ENCODE measurements at places on chromosomes 12 and 14.

- DNase-seq: peak; percentile 100
Observed at GRCh38 chr14:106308839-106309389, 782.5 kb downstream of the TMEM121 start.

DNA sequence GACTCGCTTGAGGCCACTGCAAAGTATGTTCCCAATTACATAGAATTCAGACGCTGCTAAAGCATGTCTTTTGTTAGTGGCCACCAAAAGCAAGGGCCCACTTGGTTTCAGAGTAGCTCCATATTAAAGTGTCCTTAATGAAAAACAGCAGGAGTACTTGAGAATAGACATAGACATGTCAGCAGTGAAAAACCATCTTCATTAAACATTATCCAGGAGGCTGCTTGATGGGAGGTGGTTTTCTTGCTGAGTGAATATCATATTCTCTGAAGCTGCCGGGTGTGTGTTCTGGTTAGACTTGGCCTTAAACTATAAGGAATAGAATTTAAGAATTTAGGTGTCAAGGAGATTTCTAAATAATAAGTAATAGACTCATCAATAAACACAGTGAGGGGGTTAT, 79.5 kb upstream of the CCDC198 start:
- no peak for DNase-seq

GRCh38 chr12:109542876-109543275, 30.4 kb downstream of the MMAB start:
- no peak for DNase-seq

DNA sequence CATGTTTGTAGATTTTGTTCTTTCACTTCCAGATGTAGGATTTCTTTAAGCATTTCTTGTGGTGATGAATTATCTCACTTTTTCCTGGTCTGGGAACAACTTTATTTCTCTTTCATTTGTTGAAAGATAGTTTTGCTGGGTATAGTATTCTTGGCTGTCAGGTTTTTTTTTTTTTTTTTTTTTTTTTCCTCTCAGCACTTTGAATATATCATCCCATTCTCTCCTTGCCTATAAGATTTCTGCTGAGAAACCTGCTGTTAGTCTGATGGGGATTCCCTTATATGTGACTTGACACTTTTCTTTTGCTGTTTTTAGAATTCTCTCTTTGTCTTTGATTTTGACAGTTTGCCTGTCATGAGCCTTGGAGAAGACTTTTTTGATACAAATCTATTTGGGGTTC, 30.5 kb downstream of the SMCO2 start:
- no peak for DNase-seq

DNA sequence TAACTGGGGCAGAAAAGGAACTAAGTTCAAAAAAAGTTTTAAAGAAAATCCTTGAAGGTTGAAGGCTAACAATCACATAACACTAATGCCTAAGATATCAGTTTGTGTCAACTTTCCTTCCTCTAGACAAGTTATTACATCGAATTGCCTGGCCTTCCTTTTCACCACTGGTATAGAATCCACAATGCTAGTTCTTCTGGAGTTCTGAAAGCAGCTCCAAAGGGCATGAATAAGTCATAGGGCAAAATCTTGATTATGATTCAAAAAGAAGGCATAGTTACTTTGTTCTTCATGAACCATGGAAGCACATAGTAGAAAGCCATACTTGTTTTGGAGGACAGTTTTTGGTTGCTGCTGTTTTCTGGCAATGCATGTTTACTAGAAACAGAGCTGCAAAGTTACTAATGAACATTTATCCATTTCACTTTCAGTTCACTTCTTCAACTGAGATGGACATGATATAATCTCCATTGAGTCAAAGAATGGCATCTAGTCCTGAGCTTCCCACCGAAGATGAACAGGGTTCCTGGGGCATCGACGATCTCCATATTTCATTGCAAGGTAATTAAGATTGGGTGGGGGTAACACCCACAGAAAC, 56.0 kb downstream of the SYNE2 start:
- DNase-seq: no peak

DNA sequence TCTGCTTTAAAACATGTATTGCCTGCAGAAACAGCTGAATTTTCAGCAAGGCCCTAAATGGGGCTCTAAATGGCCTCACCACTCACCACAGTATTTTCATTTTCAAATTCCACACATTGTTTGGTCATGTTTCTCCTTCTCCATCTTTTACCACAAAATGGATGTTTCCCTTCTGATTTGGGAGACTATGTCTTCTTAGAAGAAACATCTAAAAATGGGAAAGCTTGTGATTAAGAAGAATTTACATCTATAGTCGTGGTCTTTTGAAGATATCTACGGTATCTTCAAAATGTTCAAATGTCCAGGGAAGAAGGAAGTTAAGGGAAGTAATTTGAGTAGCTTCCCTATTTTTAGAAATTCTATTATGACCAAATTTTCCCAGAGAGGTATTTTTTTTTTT, 20.7 kb upstream of the TUBA1C start:
- no peak for DNase-seq

- DNase-seq: no peak
Observed at GRCh38 chr14:65769151-65769550, 356.6 kb downstream of the FUT8 start.

- no peak for DNase-seq
Observed at GRCh38 chr12:86730233-86730632, 474.0 kb upstream of the MGAT4C start.

- DNase-seq: no peak
Observed at GRCh38 chr14:60274448-60274847, 25.4 kb downstream of the PPM1A start.

DNA sequence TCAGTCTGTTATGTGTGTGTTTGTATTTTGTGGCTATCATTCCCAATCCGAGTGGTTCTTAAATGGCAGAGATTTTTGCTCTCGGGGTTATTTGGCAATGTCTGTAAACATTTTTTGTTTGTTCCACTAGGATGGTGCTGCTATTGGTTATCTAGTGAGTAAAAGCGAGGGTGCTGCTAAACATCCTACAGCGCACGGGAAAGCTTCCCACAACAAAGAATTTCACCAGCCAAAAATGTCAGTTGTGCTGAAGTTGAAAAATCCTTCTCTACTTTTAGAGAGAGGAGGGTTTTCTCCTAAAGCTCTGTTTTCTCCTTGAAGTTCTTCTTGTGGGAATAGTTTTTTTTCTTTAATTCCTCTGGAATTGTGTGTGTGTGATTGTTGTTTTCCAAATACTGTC, 2.4 kb downstream of the EXD2 start:
- DNase-seq: no peak

DNA sequence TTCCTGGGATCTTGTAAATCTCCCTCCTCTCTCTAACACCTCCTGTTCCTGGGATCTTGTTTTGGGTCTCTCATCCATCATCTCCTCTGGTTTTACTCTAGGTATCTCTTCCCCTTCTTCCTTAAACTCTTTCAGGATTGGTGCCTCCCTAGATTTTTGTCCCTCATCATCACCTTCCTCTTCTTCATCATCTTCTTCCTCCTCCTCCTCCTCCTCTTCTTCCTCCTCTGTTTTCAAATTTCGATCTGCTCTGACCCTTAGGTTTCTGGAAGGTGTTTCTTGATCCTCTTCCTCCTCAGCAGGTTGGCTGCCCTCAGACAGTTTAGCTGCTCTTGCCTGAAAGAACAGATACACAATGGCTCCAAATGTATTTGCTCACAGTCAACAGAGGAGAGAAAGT, 14.5 kb downstream of the ACIN1 start:
- no peak for DNase-seq

DNA sequence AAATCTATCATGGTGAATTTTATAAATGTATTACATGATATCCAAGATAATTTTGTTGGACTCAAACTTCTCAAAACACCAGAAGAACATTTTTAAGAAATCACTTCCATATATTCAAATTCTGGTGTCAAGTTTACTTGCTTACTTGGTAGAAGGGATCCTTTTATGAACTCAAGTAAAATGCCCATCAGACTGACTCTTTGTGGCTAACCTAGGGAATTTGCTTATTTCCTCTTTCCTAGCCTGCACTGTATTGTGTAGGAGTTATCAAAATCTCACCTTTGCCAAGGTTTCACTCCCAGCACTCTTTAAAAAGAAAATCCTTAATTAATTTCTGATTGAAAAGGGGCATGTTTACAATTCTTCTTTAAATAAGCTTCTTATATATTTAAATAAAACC, 196.5 kb downstream of the DUSP6 start:
- no peak for DNase-seq

DNA sequence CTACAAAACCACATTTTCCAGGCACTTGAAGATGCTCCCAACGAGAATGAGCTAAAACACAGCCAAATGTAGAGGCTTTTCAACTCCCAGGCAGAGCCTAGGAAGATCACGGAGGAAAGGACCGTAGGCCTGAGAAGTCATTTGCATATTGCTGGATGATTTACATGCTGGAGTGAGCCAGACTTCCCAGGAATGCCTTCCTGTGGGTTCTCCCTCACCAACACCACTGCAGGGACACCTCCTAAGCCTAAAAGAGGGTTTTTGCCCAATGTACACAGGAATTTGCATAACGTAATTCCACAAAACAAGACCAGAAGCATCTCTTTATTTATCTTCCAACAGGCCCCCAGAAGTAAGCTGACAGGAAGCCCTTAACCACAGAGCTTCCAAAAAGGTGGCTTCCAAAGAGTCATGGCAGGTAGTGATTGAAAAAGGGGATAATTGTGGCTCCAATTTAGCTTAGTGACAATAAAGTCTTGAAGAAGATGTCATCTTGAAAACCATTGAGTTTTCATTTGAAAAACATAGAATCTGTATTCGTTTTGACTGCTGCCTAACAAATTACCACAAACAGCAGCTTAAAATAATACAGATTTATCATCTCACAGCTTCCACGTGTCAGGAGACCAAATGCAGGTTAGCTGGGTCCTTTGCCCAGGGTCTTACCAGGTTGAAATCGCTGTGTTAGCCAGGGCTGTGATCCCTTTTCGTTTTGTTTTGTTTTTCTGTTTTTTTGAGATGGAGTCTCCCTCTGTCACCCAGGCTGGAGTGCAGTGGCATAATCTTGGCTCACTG, 116.2 kb downstream of the EGLN3 start:
- DNase-seq: no peak

GRCh38 chr14:104323551-104324175, 185.3 kb downstream of the KIF26A start:
- DNase-seq: peak; percentile 23

GRCh38 chr12:112916270-112916669, 9.5 kb downstream of the OAS1 start:
- no peak for DNase-seq

GRCh38 chr12:74602881-74603672, 65.4 kb downstream of the ATXN7L3B start:
- DNase-seq: no peak

- DNase-seq: no peak
Observed at GRCh38 chr14:78970677-78971076, 800.5 kb downstream of the NRXN3 start.

DNA sequence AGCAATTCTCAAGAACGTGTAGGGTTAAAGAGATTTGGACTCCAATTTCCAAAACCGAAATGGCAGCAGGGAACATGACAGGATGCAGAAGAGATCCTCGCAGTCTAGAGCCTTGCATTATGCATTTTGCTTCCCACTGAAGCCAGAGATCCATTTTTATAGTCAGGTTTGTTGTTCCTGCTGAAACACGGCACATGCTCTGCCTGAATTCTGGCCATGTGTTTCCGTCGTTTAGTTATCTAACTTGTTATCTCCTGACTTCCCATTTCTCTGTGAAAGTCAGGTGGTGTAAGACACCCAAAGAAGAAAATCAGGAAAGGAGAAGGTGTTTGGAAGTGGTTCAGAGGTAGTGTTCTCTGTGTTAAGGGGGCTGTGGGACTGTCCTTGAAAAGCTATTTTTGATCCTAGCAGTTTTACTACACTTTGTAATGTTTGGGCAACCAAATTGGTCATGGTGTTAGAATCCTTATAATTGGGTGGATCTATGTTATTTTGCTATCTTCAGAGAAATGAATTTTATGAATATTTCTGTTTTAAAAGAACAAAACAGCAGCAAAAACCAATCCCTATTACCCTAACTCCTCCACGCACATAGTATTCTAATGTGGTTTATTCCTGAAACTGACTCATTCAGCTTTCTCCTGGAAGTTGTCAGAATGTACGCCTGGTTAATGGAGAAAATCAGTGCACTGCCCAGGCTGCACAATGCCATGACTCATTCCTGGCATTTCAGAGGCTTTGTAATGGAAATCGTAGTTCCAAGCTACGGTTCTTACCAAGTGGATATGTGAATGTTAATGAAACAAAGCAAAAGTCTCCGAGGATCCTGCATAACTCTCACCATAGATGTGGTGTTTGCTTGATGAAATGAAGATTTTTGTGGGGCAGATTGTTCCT, 110.1 kb downstream of the SAMD4A start:
- no peak for DNase-seq

GRCh38 chr14:28138341-28138740, 628.2 kb upstream of the FOXG1 start:
- no peak for DNase-seq

DNA sequence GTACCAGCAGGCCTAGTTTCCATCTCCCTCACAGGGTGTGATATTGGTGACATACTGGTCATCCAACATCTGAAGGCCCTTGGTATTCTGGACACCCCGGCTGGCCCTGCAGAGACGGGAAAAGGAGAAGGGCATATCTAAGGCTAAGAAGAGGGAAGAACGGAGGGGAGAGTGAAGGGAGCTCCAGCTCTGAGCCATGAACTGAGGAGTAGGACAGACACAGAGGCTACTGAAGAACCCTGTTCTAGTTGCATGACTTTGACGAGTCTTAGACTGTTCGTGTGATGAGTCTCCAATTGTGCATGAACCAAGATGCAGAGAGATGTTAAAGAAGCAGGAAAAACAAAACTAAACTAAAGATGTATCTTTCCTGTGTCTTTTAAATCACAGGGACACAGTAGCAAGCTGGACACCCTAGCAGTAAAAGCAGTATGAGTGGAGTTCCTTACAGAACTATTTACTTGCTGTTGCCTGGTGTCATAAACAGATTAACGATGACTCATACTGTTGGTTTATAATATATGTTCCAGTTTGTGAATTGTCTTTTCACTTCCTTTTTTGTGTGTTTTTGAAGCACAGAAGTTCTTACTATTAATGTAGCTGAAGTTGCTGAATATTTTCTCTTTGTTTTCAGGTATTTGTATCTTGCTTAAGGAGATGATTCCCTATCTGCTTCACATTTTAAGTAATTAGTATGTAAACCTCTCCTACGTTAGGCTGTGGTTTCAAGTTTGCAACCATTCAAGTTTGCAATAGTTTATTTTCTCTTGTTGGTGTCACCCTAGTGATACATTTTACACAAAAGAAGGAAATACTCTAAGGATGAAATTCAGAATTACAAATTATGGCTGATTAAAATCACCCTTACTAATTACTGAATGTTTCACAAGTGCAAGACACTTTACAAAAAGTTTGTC, 15.7 kb downstream of the FAR2 start:
- DNase-seq: no peak
